ENCODE measurements at places on chromosomes 2 and 18.

DNA sequence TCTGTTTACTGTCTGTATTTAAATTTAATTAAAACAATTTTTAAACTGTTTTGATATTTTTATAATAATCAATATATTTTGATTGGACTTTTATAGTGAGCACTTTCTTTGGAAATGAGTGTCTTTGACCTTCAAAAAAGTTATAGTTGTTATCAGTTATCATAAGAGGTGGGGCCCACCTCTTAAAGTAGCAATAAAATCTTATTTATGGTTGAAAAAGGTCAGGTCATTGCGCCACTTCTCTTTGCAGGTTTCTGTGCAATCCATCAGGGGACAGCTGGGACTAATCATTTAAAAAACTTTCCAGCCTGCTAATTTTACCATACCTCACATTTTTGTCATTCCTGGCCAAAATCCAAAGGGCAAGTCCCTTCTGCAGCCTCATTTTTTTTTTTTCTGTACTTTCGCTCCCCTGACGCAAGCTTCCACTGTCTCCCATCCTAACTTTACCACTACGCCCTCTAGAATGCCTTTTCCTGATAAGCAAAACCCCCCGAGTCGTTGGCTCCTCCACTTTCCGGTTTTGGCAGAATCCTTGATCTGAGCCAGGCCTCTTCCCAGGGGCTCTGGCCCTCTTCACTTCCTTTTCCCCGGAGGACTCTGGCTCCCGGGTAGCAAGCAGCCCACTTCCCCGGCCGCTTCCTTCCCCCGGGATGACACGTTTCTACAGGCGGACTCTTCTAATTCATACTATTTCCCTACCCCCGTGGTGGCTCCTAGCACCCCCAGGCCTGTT is 1.1 kb upstream of the SEH1L start:
- peak; percentile 77 for DNase-seq

GRCh38 chr2:112483042-112483473 is 1.1 kb downstream of the TTL start:
- no peak for DNase-seq

GRCh38 chr2:148888003-148888501 is 13.0 kb downstream of the KIF5C start:
- DNase-seq = no peak

DNA sequence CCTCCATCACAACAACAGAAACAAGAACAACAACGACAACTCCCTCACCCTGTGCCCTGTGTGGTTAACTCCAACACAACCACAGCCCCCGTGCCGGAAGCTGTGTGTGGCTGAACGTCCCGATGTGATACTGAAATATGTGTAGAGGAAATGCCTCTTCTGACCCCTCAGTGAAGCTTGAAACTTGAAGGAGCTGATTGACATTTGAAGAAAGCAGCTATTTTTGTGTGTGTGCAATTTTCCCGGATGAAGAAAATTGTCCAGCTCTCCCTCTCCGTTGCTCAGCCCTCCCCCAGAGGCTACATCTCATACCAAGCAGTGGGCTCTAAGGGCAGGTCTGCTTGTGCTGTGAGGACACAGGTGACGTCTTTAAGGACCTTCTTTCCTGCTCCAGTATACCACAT is 173.8 kb downstream of the ICOS start:
- peak; percentile 67 for DNase-seq

DNA sequence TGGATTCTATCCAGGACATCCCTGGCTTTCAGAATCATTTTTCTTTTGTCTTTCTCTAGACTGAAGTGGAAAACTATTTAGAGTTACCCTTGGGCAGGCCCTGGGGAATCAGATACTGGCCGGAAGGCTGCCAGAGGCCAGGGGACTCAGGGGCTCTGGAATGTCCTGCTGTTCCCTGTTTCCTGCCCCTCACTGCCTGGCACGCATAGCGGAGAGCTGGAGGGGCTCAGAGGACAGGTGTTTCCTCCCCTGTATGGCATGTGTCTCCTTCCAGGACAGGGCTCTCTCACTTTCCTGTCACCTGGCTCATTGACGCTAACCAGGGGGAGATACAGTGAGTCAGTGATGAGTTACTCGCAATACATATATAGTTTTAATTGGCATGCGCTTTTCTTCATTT is 38.8 kb downstream of the DYSF start:
- DNase-seq = no peak
